ENCODE measurements at places on chromosomes 11 and 22.

DNA sequence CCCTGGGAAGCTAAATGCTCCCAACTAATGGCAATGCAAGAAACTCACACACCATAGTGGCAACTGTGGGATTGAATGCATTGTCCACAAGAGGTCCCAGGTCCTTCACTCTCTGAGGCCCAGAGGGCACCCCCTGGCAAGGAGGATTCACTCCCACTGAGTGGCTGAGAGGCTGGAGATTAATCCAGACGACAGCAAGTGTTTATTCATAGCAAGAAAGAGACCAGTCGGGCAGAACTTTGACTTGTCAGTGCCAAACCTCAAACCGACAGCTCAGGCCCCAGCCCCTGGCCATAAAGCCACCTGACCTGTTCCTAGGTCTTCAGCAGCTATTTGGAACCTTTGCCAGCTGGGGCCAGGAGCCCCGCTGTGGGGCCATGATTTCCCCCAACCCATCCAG is 54.5 kb upstream of the MPEG1 start:
- DNase-seq, result no peak

GRCh38 chr11:38948392-38948791 is 2350.4 kb upstream of the RAG2 start:
- DNase-seq, result no peak

DNA sequence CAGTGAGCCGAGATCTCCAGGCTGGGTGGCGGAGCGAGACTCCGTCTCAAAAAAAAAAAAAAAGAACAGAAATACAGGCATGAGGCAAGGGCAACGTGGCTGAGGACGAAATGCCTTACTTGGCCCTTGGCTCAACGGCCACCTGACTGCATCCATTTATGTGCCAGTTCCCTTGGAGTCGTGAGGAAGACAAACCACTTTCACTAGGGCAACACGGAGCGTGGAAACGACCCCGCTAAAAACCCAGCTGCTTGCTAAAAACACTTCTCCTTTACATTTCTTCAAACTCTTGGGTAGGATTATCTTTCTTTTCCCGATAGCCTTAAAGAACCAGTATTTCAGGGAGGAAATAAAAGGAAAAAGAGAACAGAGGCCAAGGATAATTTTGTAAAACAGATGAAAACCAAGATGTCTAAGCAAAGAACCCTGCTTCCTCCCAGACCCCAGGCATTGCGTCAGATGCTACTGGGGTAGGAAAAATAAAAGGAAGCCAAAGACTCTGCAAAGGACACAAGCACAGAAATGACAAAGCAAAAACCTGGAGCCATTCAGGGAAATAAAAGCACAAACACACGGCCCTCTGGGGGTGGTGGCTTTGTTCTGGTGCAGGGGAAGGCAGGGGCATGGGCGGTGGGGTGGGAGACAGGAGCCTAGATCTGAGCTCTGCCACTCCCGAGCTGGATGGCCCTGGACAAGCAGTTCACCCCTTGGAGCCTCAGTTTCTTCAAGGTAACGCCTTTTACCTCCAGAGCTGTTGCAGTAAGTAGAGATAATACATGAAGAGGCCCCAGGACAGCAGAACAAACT is 37.0 kb downstream of the PC start:
- no peak for DNase-seq

GRCh38 chr11:118666371-118666770 is 13.1 kb downstream of the TREH start:
- DNase-seq, result no peak

DNA sequence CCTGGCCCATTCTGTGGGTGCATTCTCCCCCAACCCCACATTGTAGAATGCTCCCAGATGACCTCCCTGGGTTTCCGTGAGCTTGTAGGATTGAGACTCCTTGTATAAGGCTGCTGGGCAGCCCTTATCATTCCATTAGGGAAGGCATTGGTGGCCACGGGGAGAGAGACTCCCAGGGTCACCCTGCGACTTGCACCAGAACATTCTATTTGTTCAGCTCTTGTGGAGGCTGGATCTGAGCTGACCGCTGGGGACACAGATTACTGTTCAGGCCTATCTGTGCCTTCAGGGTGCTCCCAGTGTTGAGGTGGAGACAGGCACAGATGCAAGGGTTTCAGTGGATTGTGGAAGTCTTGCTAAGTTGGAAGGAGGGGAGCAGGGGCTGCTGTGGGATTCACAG is 17.8 kb downstream of the MICALL1 start:
- DNase-seq, result no peak
